CD4-positive, alpha-beta T cell treated with Interleukin-1 beta for 1 hour (primary cell): ENCODE measurements at places on chromosomes 6 and 20.

- DNase-seq, result no peak
Measured at GRCh38 chr6:137915790-137916189, 48.7 kb downstream of the TNFAIP3 start.

DNA sequence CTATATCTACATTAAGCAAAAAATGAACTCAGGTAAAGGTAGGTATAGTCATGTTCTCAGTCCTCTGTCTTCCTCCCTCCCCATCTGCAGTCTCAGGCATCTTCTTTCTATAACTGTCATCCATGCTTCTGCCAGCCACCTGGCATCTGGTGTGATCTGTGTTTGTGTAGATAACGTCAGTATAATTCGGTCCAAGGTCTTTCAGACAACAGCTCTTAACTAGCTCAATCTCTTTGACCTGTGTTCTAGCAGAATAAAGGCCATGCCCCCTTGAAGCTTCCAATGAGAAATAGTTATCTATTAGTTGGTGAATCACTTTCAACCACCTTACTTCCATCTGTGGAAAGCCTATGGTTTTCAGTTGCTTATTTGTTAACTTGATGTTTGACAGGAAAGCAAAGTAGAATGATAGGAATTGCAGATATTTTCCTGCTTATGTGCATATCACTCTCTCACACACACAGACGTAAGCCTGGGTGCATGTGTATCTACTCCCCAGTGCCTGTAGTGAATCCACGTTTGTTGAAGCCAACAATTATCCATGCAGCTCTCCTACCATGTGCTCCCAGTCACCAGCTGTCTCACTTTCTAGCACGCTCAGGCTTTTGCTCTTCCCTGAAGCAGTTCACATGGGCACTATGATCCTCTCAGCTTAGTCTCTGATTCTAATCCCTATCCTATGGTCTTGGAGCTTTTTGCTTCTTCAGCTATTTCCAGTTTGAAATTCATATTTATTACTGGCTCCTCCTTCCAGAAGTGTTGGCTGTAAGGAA is 433.7 kb upstream of the MANEA start:
- DNase-seq, result no peak

- no peak for DNase-seq
Measured at GRCh38 chr6:4398791-4399190, 263.4 kb upstream of the ECI2 start.

- no peak for DNase-seq
Measured at GRCh38 chr6:155974811-155975323, 519.2 kb upstream of the NOX3 start.

GRCh38 chr6:166162599-166163342 is 4.9 kb downstream of the TBXT start:
- DNase-seq, result no peak

- no peak for DNase-seq
Measured at GRCh38 chr20:56711018-56711417, 81.9 kb downstream of the TFAP2C start.

- DNase-seq, result peak; percentile 9
Measured at GRCh38 chr20:50450881-50451752, 59.1 kb upstream of the PTPN1 start.

GRCh38 chr6:99761711-99762110 is 155.1 kb downstream of the PRDM13 start:
- DNase-seq, result no peak

DNA sequence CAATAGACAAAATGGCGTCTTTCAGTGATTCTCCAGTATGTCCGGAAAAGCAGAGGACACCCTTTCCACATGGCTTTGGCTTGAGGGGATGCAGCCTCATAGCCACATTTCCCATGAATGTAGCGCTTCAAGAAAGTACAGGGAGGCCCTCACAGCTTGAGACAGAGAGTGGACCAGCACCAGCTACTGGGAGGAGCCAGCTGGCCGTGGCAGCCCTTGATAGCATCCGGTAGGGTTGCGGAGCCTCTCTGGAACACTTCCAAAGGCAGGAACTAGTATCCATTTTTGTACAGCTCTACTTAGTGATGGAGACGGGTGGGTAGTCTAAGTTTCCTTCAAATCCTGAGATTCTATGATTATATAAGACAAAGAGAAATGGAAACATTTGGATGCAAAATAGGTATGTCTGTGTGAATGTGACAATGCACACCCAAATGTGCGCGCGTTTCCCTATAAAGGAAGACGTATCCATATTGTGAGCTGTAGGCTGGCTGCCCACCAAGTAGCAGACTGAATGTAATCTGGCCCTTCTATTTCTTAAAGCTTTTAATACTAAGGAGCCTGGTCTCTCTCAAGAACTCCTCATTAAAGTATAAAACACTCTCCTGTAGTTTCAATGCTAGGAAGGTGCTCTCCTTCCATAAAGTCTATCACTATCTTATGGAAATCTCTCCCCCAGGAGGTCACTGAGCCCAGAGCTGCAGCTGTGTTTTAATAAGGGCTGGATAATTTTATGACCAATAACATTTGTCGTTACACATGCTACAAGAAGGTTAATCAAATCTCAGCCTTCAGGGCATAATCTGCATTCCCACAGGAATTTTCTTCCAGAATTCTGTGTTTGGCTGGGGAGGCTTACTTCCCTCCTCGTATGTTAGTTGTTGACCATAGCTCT is 74.0 kb downstream of the SOBP start:
- no peak for DNase-seq

DNA sequence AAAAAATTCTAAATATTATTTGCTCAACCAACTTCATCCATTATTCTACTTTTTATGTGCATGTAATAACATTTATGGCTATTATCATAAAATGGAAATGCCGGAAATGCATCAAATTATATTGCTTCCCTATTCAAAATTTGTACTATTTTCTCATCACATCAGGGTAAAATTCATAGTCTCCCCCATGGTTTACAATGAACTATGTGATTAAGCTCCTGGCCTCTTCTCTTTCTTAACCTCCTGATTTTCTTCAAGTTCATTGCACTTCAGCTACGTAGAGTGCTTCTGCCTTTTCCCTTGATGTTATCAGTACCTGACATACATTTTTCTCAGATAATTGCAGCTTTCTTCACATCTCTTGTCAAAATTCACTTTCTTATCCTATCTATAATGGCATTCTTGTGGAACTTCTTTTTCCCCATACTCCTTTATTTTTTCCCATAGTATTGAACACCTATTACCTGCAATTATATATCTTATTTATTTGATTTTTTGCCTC is 699.1 kb upstream of the ADGRB3 start:
- no peak for DNase-seq

GRCh38 chr6:152625213-152625612 is 11.9 kb downstream of the SYNE1 start:
- DNase-seq, result no peak

DNA sequence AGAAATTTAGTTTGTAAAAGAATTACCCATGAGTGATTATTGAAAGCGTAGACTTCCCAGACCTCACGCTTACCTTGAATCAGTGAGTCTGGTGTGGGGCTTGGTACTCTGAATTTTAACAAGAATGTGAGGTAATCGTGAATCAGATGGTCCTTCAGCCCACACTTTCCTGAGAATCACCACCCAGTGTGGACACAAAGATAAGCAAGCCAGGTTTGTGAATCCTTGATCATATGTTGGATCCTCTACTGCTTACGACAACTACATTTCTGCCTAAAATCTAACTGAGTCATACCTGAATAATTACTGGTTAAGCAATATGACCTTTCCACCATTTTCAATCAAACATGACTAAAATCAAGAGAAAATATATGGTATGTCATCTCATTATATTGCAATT is 589.3 kb downstream of the TFAP2A start:
- no peak for DNase-seq

DNA sequence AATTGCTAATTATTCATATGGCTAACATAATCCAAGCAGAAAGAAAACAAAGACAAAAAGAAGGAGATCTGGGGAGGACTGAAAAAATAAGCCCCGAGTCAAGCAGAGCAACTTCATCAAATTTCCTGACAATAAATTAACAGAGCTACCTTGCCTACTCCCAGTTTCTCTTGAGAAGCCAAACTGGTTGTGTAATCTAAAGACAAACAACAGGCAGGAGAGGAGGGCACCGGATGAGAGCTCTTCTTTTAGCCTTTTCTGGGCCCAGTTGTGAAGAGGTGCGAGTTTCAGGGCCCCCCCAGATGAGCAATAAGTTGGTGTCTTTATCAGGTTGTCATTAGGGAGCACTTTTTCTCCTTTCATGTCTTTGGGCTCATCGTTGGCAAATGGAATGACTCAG is 197.1 kb upstream of the PCSK2 start:
- DNase-seq, result no peak
